ENCODE measurements at places on chromosomes 16 and 17.
A peak's percentile ranks its signal among the peaks of the same experiment; 100 is the strongest.

DNA sequence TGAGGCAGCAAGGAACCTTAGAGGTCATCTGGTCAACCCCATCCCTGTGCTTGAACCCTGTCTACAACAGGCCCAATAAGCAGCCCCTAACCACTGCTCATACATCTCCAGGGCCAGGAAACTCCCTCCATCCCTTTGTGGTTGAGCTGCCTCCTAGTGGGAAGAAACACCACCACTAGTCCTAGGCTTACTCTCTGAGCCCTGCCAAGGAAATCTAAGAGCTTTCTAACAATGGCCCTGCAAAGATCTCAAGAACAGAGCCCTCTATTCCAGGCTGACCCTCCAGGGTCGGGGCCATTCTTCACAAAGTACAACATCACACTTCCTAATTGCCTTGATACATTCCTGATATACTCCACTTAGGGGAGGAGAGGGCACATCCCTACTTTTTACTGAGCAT is 5.8 kb downstream of the ACLY start:
- peak; percentile 30 for DNase-seq

- DNase-seq: no peak
Observed at GRCh38 chr16:23949630-23950290, 114.0 kb downstream of the PRKCB start.

- no peak for DNase-seq
Observed at GRCh38 chr16:30369938-30370455, 297 bp downstream of the TBC1D10B start.

- DNase-seq: no peak
Observed at GRCh38 chr17:46862949-46863348, 11.6 kb downstream of the WNT9B start.

GRCh38 chr16:88870608-88871348 is 4.3 kb upstream of the PABPN1L start:
- DNase-seq: no peak

GRCh38 chr16:26930786-26931581 is 135.7 kb upstream of the C16orf82 start:
- no peak for DNase-seq

DNA sequence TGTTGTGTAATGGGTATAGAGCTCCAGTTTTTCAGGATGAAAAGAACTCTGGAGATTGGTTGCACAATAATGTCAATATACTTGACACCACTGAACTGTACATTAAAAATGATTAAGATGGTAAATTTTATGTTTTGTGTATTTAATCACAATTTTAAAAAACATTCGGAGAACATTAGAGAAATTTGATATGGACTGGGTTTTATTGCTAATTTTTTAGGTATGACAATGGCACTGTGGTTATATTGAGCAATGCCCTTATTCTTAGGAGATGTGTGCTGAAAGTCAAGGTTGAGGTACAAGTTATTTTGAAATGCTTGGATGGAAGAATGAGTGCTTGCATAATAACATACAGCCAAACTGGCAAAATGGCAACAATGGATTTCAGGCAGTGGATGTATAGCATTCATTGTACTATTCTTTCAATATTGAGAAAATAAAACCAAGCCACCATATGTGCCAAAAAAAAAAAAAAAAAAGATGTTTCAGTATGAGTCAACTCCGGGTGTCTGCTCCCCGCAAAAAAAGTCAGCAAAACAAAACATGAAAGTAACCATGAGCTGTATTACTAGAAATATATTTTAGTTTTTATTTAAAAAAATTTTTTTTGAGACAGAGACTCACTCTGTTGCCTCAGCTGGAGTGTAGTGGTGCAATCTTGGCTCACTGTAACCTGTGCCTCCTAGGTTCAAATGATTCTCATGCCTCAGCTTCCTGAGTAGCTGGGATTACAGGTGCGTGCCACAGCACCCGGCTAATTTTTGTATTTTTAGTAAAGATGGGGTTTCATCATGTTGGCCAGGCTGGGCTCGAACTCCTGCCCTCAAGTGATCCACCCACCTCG is 19.8 kb downstream of the HOXB1 start:
- peak; percentile 94 for DNase-seq

- no peak for DNase-seq
Observed at GRCh38 chr17:79927136-79927661, 88.0 kb upstream of the CBX4 start.

GRCh38 chr17:43931062-43931571 is 11.2 kb downstream of the PPY start:
- no peak for DNase-seq

- DNase-seq: no peak
Observed at GRCh38 chr17:77853191-77853977, 105.1 kb upstream of the TNRC6C start.

DNA sequence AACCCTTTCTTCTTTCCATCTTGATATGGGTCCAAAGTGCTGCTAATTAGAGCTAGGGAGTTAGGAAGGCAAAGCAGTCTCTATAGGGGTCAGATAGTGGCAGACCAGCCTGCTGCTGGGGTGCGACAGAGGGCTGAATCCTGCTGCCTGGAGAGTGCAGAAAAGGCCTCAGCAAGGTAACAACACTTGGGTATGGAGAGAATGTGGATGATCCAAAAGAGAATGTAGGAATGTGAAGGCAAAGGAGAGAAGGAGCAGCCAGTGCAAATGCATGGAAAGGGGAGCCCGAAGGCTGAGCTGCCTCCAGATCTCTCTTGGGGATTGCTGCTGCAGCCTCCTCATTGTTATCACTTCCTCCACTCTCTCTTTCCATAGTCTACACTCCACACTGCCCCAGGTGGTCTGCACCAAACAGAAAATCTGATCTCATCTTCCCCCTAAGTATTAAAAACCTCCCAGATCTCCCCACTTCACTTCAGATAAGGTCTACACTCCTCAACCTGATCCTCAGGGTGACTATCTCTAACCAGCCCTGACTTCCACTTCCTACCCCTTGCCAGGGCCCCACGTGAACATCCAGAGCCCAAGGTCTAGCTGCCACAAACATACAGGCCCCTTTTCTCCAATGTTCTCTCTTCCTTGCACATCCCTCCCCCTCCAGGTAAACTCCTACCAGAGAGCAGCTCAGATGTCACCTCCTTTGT is 28.8 kb downstream of the TOM1L2 start:
- DNase-seq: no peak

DNA sequence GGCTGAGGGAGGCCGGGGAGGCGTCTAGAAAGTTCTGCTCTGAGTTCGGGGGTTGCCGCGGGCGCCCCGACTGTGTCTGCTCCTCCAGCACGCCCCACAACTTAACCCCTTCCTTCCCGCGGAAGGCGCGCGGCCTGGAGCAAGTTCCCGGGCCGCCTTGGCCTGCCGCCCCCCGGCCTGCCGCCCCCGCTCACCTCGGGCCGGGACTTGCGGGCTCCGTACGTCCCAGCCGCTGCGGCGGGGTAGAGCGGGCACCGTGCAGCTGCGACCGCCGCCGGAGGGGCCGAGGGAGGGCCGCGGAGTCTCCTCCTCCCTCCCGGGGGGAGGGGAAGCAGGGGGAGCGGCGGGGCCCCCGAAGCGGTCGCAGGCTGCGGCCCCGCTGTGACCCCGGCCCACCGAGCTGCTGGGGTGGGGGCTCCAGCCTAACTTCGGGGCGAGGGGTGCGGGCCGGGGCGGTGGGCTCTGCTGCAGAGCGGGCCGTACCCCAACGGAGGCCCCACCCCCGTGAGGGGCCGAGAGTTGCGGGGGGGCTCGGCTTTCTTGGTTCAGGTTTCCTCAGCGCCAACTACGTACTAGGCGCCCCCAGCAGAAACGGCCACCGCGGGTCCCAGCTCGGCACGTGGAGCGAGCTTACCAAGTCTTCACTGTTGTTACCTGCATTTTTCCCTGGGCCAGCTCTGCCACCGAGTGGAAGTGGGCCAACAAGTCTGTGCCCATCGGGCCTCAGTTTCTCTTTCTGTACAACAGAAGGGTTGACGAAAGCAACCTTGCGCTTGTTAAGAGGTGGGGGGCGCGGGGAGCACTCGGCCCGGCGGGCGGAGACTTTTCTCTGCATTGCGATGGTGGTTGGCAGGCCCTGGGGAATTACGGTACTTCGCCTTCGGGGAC is at the start of gene CCDC102A:
CCDC102A (minus strand) TSS at position 266 of the 888 bp plus-strand sequence. CDS start 7,394 bp downstream, outside the sequence.
- no peak for DNase-seq

GRCh38 chr16:19085679-19086200 is 18.3 kb downstream of the COQ7 start:
- peak; percentile 44 for DNase-seq

- no peak for DNase-seq
Observed at GRCh38 chr16:75947626-75948239, 221.4 kb upstream of the CPHXL start.

DNA sequence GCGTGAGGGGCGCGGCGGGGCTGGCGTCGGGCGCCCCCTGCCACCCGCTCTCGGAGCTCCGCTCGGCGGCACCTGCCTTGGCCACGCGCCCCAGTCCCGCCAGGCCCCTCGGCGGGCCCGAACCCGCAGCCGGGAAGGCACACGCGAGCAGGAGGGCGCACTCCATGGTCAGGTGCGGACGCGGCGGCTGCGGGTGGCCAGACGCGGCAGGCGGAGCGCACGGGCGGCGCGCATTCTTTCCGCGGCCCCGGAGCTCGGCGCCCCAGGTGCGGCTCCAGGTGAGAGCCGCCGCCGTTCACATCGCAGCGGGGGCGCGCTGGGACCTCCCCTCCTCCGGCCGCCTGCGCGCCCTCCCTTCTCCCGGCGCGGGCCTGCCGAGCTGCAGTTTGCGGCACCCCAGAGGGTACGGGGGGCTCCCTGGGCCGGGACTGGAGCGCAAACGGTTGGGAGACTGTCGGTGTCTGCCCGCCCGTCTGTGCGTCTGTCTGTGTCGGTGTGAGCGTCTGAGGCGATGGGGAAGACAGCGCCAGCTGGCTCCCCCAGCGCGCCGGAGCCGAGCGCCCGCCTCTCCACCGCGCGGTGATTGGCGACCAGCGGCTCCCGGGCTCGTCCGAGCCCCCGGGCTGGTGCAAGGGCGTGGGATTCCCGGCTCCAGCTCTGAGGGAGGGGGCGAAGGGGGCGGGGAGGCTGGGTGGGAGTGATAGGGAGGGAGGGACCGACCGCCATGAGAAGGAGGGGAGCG is at the start of gene ADAMTS18:
ADAMTS18 (minus strand) TSS at position 505 of the 742 bp plus-strand sequence; CDS start at position 166, 339 bp downstream.
- no peak for DNase-seq

- DNase-seq: peak; percentile 98
Observed at GRCh38 chr17:2396568-2397246, 4.2 kb downstream of the MNT start.

DNA sequence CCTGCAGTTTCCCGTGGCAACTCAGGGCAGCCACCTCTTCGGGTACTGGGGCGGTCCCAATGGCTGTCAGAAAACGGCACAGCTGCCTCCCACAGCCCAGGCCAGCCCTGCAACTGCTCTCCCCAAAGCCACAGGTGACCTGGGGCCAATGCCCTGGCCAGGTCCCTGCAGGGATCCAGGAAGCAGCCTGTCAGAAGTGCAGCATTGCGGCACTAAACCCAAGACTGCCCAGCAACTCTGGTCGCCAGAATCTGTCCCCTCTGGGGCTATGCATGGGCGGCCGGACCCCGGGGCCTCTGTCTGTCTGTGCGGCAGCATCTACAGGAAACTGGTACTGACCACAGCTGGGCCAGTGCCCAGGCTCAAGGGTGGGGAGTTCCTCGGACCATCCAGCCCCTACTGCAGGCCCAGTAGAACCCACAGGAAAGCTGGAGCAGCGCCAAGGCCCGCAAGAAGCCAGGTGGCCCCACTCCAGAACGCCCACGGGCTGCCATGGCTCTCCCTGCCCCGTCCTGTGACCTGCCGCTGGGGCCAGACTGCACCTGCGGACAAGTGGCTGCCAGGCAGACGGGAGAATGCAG is 5.5 kb downstream of the CYBC1 start:
- DNase-seq: no peak

GRCh38 chr17:29699283-29699682 is 76.6 kb upstream of the CORO6 start:
- DNase-seq: no peak

DNA sequence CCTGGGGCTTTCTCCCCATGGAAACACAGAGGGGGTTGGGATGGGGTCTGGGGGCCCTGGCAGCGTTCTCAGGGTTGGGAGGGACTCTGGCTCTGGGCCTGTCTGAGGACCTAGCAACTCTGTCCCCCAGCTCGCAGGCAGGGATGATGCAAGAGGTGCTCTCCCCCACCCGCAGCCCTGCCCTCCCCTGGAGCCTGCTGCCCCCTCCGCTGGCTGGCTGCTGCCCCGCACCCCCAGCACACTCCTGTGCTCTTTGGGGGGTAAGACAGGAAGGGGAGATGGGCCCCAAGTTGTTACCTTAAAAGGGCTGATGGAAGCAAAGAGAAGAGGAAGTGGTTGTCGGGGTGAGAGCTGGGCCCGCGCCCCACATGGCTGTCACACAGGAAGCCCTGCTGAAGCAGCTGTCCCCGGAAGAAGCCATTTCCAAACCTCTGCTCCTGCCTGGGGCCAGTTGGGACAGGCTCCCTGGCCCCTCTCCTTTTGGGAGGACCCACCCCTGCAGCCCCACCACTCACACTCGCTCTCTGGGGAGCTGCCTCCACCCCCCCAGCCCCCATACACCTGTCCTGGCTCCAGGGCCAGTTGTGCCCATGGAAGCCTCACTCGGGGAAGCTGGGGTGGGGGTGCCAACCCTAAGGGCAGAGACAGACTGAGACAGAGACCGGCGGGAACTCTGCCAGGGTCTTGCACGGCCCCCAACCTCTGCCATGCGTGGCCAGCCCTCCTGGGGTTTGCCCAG is 2.5 kb downstream of the CORO1A start:
- no peak for DNase-seq

GRCh38 chr17:75459590-75460267 is 3.3 kb downstream of the TMEM94 start:
- DNase-seq: no peak

DNA sequence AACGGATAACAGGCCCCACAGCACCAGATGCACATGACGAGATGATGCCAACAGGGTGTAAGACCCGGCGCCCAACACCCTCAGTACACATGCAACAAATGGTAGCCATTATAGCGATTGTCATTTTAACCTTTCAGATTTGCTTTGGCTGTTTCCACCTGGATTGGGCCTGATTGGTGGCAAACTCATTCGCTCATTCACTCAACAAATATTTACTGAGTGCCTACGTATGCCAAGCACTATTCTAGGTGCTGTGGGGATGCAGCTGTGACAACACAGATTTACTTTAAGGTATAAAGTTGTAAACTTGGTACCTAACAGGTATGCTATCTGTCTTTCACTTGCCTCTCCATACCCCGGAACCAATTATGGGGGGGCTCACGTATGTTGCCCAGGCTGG is 66.8 kb downstream of the SRCIN1 start:
- no peak for DNase-seq

GRCh38 chr17:50863221-50863843 is 2.8 kb downstream of the TOB1 start:
- DNase-seq: peak; percentile 61

GRCh38 chr16:65832679-65833078 is 533.8 kb upstream of the CDH5 start:
- DNase-seq: no peak

GRCh38 chr16:55088098-55088497 is 157.4 kb downstream of the IRX5 start:
- DNase-seq: no peak

GRCh38 chr17:72404872-72405271 is 284.1 kb downstream of the SOX9 start:
- DNase-seq: peak; percentile 72

DNA sequence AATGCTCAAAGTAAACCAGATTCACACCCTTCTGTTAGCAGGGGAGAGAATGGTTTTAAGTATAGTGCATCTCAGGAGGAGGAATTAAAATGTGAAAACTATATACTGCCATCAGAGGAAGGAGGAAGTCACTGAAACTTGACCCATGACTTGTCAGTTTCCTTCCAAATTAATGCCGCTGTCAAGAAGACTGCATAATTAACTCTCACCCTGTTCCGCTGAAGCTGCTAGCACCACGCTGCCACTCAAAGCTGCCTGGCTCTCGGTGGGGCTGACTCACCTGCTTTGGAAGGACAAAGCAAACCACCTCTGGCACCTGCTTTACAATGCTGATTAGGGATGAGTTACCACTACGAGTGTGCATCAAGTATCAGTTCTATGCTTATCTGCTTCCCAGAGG is 37.8 kb upstream of the ULK2 start:
- no peak for DNase-seq
